ENCODE measurements at places on chromosomes 3 and 15. TPM values are rescaled to one million over a fixed set of nuclear protein-coding genes. Genes with fewer than 3 reads are reported as not detected.

The TLE3 gene
- 21.4 TPM for total RNA-seq

The GAP43 gene
- not detected for total RNA-seq

The CYP19A1 gene
- total RNA-seq, result 0.15 TPM

The NRROS gene
- total RNA-seq, result not detected

The GOLGA6L4 gene
- total RNA-seq, result 1.7 TPM

The DUOXA1 gene
- 0.08 TPM for total RNA-seq

The ACP3 gene
- total RNA-seq, result not detected

The RHOA gene
- total RNA-seq, result 581 TPM

The WDR93 gene
- 0.64 TPM for total RNA-seq

The SAXO2 gene
- total RNA-seq, result 3.7 TPM

The PLCH1 gene
- total RNA-seq, result 0.94 TPM

The STAB1 gene
- total RNA-seq, result not detected
